HCT116 (cell line): ENCODE measurements at places on chromosomes 12 and 14.

DNA sequence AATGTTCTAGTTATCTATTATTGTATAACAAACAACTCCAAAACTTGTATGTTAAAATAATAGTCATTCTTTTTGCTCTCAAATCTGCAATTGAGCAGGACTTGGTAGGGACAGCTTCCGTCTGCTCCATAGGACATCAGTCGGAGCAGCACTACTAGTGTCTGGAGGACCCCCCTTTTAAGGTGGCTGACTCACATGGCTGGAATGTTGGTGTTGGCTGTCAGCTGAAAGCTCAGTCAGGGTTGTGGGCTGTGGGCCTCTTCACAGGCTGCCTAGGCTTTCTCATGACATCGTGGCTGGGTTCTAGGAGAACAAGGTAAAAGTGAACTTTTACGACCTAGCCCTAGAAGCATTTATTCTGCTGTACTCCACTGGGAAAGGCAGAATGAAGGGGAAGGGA lies 160.6 kb downstream of the ANO4 start:
- DNase-seq, result no peak

GRCh38 chr12:116453631-116454030 lies 105.5 kb upstream of the MAP1LC3B2 start:
- DNase-seq, result no peak

- DNase-seq, result no peak
These were observed 771.3 kb upstream of the TBX3 start for GRCh38 chr12:115455268-115455681.

DNA sequence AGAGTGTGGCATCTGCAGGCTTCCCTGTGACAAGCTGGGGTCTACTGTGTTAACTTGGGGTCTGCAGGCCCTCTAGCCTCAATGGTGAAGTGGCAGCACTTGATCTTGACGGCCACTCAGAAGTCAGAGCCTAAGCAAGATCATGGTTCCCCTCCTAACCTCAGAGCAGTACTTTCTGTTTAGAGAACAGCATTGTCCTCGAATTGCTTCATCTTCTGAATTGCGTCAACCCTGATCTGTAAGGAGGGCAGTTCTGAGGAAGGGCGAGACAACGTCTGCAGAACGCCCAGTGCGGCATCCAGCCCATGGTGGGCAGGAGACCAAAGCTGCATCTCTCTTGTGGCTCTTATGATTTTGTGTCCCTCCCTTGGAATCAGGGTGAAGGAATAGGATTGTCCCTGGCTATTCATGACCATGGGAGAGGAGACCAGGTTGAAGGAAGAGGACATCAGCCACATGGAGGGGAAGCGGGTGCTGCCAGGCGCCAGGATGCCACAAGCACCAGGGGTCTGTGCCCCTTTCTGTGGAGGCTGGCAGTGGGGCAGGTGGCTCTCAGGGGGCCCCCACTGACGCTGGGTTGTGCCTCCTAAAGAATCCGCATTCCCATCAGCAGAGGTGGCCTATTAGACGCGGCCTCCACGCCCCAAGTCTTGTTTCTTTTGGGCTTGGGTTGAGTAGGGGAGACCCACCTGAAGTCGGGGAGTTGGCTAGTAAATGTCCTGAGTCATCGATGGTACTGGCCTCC lies 2.2 kb downstream of the SERPINA9 start:
- no peak for DNase-seq

DNA sequence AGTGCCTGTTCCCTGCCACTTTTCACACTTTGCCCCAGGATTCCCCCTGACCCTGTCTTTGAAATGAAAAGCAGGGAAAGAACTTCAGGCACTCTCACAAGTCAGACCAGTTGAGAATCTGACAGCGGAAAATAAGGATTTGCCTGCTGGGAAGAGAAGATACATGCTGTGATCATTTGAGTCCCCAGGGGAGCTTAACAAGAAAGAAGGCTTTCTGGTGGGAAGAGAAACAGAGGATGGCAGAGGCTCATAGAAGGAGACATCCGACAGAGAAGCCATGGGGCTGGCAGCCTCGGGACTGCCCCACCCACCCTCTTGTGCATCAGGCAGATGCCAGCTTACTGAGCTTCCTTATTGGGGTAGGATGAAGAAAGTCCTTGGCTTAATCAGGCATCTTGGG lies 11.9 kb downstream of the TTC9 start:
- DNase-seq, result no peak

GRCh38 chr12:22821985-22822384 lies 197.0 kb downstream of the ETNK1 start:
- DNase-seq, result no peak
